ENCODE measurements at places on chromosomes 2 and 18.

GRCh38 chr2:105113616-105114291 lies 75.9 kb downstream of the MRPS9 start:
- DNase-seq: no peak

- DNase-seq: no peak
These were observed 257.2 kb upstream of the SALL3 start for GRCh38 chr18:78722386-78722785.

DNA sequence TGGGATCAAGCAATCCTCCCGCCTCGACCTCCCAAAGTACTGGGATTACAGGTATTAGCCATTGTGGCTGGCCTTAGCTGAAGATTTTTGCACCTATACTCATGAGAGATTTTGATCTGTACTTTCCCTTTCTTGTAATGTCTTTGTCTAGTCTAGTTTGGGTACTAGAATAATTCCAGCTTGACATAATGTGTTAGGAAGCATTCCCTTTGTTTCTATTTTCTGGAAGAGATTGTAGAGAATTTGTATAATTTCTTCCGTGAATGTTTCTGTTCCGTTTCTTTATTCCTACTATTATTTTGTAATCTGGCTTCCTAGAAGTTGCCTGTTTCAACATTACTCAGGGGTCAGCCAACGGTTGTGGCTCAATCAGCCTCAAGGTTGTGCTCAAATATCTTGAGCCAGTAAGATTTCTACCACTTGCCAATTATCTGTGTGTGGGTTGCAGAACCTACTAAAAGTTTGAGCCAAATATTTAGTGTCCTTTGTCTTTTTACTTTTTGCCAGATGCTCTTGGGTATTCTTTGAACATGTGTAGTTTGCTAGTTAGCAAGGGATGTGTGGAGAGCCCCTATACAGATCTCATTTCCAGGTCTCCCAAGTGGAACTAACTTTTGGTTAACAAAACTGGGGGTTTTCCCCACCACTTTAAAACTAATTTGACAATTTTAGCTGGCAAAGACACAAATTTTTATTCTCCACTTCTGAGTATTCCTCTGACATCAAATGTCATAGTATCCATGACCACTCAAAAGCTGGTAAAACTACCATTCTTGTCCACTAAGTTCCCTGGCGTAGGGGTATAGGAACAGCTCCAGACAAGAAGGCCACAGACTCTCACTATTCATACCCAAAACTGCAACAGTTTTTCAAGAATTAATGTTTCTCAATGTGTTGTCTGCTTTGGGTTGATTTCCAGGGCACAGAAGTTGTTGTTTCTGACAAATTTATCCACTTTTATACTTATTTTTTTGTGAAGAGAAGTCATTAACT lies 42.8 kb upstream of the BAZ2B start:
- DNase-seq: no peak

- peak; percentile 55 for DNase-seq
These were observed 23.1 kb upstream of the RBMS1 start for GRCh38 chr2:160516547-160517365.

GRCh38 chr2:39757156-39757555 lies 21.9 kb downstream of the THUMPD2 start:
- DNase-seq: no peak

DNA sequence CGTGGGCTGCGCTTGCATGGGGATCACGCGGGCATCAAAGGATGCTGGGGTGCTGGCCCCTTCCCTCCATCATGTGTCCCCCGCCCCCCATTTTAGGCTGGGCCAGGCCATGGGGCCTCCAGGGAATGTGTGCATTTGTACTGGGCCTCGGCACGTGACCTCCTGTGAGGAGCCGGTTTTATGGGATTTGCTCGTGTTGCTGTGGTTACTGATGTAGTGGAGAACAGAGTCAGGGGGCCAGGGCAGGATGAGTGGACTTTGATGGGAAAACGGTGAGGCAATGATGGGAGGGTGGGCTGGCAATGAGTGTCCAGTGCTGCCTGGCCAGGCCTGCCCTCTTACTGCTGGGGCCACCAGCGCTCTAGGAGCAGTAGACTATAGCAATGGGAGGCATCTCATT lies 257.7 kb downstream of the LOXHD1 start:
- DNase-seq: no peak

DNA sequence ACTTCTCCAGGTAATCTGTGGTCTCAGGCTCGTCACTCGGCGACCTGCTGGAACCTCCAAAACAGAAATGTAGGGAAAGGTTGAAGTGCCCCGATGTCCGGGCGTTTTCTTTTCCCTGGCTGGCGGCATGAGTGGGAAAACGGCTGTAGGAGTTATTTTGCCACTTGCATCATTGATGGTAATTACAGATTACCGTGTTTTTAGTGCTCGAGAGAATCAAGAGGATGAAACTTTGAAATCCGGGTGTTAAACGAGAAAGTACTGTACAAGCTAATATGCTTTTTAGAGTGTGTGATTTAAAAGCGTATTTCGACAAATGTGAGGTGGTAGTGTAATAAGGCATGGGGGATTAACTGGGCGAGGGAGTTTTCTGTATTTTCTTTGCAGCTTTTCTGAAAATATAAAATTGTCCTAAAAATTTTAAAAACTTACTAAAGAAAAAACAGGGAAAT lies 819 bp downstream of the GRHL1 start:
- no peak for DNase-seq

- DNase-seq: no peak
These were observed 4.9 kb downstream of the IRS1 start for GRCh38 chr2:226794751-226795171.

- no peak for DNase-seq
These were observed 9.6 kb upstream of the ITPRIPL1 start for GRCh38 chr2:96315400-96316071.

DNA sequence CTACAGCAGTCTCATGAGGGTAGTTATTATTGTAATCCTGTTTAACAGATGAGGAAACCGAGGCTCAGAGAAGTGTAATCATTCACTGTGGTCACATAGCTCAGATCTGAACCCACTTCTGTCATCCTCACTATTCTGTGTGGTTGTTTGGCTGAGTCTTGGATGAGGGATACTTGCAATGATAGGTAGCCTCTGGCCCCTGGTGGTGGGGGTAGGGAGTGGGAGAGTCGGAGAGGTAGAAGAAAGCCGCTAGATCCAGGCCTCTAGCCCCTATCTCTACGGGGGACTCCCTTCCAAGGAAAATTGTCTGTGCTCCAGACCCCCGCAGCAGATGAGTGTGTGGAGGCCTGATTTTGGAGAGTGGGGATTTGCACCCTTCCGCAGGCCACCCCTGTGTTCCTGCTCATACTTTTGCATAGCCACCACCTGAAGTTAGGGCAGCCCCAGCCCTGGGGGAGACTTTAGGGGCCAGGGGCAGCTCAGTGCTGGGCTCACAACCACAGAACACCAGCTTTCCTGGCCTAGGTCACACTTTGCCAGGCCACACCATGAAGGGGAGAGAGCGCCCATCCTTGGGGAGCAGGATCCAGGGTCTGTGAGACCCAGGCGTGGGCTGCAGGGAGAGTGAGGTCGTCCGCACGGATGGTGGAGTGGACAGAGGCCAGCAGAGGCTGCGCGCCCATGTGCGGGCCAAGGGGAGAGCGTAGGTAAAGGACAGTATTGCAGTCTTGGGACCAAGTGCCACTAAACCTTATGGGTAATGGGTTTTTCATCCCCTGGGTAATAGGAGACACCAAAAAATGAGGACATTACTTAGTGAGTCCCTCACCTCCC lies 148.2 kb downstream of the GLI2 start:
- no peak for DNase-seq

GRCh38 chr2:179842498-179843153 lies 18.8 kb downstream of the ZNF385B start:
- no peak for DNase-seq

DNA sequence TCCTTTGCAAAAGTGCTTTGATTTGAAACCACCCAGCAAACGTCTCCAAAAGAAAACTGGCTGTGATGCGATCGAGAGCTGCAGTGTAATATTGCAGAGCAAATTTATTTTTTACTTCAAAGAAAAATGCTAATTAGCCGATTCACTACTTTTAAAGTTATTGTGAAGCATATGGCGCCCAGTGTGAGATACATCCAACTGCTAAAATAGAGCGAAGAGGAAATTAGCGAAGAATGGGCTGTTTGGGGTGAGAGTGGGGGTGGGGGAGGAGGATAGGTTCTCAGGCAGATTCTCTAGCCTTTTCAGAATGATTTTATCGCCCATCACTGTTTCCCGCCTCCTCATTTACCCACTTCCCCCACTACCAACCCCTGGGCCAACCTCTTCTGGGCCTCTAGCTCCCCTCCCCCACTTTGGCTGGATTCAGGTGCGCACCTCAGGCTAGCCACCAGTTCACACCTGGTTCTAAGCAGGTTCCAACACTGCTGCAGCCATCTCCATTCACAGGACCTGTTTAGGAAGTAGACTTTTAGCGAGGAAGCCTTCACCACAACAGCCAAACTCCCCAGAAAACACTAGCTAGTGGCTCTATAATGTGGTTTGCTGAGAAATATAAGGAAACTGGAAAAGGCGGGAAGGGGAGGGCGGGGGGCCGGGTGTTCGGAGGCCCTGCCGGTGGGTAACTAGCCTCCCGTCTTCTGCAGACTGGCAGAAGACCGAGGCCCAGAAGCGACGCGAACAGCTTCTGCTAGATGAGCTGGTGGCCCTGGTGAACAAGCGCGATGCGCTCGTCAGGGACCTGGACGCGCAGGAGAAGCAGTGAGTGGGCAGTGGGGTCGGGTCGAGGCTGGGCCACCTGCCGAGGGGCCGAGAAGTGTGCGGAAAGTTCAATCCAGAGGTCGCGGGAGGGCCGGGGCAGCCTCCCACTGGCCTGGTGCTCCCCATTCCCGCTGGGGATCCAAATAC lies 6.0 kb upstream of the OTX1 start:
- no peak for DNase-seq

- peak; percentile 37 for DNase-seq
These were observed 14.6 kb upstream of the AFG3L2 start for GRCh38 chr18:12391487-12392165.

- DNase-seq: no peak
These were observed 3.4 kb downstream of the TXNL1 start for GRCh38 chr18:56635007-56635406.

DNA sequence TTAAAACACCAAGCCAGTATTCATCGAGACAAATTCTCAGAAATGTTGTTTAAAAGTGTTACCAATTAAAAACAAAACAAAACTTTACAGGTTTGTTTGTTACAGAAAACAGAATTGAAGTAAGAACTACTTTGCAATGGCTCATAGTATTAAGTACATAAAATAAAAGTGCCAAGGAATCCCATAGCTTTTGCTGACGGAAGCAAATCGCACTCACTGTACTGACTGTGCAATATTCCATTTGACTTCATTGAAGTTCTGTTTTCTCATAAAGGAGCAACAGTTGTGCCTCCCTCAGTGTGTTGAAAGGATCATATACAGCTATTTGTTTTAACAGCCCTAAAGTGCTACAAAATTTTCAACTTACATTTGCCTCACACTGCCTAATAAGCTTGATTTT lies 507.8 kb downstream of the SPAG16 start:
- no peak for DNase-seq
